ENCODE measurements at places on chromosomes 16 and 17.

DNA sequence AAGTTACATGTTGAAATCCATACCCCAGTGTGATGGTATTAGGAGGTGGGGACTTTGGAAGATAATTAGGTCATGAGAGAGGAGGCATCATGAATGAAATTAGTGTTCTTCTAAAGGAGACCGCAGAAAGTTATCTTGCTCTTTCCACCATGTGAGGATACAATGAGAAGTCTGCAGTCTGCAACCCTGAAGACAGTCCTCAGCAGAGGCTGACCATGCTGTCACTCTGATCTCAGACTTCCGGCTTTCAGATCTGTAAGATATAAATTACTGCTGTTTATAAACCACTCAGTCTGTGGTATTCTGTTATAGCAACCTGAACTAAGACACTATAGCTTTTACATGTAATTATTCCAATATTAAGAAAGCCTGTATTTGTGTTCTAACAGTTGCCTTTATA, 116.7 kb upstream of the CES5A start:
- DNase-seq, result no peak

DNA sequence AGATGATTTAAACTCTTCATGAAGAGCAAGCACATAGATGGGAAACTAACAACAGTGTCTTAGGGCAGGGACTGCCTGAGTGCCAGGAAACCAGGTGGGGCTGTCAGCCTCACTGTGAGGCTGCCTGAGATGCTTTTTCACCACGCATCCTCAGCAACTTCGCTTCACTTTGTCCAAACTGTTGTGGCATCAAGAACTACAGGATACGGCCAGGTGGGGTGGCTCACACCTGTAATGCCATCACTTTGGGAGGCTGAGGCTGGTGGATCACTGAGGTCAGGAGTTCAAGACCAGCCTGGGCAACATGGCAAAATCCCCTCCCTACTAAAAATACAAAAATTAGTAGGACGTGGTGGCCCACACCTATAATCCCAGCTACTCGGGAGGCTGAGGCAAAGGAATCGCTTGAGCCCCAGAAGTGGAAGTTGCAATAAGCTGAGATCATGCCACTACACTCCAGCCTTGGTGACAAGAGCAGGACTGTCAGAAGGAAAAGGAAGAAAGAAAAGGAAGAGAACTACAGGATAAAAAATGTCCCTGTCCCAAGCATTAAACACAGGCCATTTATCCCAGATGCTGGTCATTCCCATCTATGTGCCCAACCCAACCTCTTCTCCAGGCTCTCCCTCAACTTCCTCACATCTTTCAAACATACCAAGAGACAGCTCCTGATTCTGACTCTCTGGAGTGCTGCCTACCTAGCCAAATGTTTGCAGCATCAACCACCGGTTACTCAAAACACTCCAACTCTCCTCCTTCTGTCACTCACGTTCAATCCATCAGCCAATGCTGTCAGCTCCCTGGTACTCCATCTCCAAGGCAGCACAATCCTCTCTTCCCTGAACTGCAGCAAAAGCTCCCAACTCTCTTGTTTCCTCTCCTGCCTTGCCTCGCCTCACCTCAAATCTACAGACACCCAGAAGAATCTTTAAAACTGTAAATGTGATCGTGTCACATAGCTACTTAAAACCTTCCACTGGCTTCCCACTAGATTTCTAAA, 1.6 kb downstream of the EIF4A3 start:
- peak; percentile 4 for DNase-seq

- no peak for DNase-seq
Observed at GRCh38 chr16:57620335-57621231, 7.8 kb upstream of the ADGRG1 start.

DNA sequence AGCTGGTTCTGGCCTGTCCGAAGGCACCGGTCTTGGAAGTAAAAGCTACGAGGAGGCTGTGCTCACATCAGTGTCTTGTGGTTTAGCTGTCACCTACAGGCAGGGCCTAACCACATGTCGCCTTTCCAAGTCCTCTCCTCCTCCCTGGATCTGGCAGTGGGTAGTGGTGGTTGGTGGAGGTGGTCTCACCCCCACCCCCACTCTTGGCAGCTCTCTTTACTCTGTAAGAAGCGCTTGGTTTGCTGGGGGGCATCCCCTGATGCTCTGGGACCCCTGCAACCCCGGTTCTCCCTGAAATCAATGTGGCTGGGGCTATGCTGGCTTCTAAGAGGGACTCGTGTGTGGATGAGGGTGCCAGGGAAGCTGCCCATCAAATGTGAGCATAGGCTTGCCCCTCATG, 68.3 kb downstream of the WIPI1 start:
- DNase-seq, result no peak

- no peak for DNase-seq
Observed at GRCh38 chr17:31484821-31485220, 93.3 kb downstream of the RAB11FIP4 start.

DNA sequence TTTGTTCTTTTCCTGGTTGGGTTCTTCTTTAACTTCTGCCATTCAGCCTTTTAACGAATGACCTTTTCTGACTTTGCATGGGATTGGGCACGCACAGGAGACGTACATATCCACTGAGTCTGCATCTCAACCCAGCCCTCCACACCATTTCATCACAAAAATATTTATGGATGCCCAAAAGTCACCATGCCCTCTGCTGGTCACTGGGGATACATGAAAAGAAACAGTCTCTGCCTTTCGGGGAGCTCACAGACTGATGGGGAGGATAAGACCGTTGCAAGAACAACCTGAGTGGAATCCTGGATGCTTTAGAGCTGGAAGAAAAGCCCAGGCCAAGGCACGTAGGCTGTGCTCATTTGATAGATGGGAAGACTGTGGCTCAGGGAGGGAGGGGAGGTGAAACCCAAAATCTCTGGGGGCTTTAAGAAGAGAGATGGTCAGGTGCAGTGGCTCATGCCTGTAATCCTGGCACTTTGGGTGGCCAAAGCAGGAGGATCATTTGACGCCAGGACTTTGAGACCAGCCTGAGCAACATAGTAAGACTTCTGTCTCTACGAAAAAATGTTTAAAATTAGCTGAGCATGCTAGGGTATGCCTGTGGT, 7.9 kb upstream of the MT2A start:
- DNase-seq, result no peak

- no peak for DNase-seq
Observed at GRCh38 chr17:19247473-19247872, 10.3 kb downstream of the EPN2 start.

DNA sequence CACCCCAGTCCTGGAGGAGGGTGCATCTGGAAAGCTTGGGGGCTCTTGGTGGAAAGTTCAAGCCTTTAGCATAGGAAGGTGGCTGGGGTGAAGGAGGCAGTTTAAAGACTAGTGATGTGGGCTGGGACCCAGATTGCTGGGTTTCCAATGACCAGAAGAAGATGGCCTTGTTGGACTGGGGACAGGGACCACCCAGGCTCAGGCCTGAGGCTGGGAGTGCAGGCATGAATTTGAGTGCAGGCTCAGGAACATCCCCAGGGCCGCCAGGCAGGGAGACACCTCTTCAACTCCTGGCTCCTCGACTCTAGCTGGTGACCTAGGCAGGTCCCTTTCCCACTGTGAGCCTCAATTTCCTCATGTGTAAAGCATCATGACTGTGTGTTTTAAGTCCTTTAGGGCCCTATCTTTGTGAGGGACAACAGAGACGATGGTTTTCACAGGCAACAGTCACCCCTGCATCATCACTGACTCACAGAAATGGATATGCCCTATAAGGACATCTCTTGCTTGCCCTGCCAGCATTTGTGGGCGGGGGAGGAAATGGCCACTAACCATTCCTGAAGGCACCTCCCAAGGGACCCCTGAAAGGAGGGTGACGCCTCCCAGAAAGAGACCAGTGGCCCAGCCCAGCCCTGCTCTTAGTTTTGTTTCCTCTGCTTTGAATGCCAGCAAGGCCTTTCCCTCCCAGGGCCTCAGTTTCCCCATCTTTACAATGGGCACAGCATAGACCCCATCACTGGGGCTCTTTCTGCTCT, 11.1 kb downstream of the NLRC5 start:
- DNase-seq, result no peak

- no peak for DNase-seq
Observed at GRCh38 chr16:85652431-85653221, 36.1 kb downstream of the GINS2 start.

GRCh38 chr16:86584726-86585721, 6.7 kb downstream of the FOXL1 start:
- DNase-seq, result no peak

GRCh38 chr17:76709077-76709950, 1.5 kb downstream of the MXRA7 start:
- DNase-seq, result no peak

DNA sequence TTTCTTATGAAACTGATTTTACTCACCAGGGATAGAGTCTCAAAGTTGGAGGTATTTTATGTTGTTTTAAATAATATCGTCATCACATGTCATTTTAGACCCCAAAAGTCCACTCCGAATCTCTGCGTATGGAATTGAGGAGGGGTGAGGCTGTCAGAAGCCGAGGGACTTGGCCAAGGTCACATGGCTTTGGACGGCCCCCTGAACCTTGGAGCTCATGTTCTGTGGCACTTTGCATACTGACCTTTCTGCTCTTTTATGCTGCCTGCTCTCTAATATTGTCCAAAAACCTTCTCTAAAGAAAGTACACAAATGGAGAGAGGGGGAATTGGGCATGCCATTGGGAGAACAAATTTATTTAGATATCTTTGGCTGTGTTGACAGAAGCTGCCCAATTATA, 700.0 kb downstream of the WWOX start:
- DNase-seq, result no peak

- no peak for DNase-seq
Observed at GRCh38 chr16:89061086-89061485, 32.6 kb upstream of the ACSF3 start.

GRCh38 chr17:27591986-27592385, 39.0 kb upstream of the LGALS9 start:
- no peak for DNase-seq

GRCh38 chr17:57531648-57532504, 213.2 kb downstream of the CCDC182 start:
- no peak for DNase-seq

GRCh38 chr17:54754560-54754959, 146.1 kb upstream of the TOM1L1 start:
- no peak for DNase-seq

DNA sequence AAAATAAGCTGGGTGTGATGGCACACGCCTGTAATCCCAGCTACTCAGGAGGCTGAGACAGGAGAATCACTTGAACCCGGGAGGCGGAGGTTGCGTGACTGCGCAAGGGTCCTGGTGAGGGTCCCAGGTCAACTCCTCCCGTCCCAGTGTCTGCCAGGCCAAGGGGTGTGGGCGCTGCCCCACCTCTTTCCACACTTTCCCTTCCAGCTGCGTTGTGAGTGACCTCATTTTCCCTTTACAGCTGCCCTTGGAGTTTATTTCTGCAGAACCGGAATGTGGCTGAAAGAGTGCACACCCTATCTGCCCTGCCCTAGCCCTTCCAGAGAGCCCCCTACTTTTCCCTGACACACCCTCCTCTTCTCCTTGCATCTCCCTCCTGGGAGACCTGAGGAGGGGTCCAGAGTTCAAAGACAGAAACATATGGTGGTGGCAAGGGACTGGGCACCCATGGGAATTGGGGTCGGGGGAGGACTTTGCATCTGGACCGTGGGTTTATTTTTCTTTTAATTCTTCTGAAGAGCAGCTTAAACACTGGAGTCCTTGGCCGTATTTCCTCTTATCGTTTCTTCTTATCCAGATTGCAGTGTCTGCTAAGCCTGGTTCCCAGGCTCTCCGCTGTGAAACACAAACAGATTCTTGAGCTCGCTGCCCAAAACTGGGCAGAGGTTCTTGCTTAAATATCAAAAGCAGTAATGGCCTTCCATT, 20.9 kb downstream of the MRC2 start:
- no peak for DNase-seq

DNA sequence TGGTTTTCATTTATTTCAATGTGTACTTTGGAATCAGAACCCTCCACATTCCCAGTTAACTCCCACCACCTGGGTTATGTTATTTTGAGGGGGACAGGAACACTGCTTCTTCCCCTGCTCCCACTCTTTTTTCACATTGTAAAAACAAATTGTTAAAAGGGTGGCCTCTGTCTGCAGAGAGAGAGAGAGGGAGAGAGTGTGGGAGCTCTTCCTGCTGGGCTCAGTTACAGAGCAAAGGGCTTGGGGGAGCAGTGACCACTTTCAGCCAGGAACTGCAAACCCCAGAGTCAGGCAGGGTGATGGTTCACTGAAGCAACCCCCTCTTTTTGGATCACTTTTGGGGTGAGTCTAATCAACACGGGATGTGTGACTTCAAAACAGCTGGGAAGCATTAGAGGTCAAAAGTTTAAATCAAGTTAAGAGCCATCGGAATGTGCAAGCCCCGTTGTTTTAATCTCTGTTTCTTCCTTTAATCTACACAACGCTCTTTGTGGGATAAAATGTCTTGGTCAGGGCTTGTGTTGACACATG, 577.0 kb upstream of the CDH11 start:
- DNase-seq, result no peak

GRCh38 chr16:2867661-2867986, 9.7 kb upstream of the PRSS22 start:
- no peak for DNase-seq

GRCh38 chr17:78875363-78876093, 27.5 kb downstream of the CEP295NL start:
- no peak for DNase-seq

DNA sequence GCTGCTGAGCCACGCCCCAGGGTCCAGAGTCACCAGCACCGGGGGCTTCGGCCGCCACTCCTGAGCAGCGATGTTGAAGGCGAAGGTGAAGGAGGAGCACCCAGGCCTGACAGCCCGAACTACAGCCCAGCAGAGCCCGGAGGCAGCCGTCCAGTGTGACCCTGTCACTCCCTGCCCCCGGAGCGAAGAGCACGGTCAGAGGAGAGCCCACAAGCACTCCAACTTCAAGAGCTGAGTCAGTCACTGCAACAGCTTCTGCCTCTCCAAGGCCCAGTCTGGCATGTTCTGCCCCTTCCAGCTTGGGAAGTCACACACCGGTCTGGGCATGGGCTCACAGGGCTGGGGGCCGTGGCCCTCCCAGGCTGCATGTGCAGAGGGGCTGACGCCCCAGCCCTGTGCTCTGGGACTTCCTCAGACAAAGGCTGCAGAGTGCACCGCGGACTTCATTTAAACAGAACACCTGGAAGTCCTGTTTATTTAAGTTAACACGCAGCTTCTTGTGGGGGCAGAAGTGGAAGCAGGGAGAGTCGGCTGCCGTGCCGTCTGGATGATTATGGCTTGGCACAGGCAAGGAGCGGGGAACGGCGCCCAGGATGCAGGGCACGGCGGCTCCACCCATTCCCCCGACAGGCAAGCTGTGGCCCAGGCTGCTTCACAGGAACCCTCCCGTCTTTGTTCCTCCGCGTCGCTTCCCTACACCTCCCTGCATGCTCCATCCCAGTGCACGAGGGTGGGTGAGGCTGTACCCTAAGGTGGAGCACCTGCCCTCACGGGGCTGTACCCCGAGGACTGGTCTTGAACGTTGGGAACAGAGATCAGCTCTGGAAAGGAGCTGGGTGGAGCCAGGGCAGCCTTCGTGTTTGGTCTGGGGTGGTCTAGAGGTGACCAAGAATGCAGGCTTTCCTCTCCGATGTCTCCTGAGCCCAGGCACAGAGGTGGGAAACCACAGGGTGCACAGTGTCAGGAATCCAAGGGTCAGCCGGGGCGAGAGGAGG, 68.9 kb upstream of the METRNL start:
- no peak for DNase-seq

- DNase-seq, result no peak
Observed at GRCh38 chr16:23837553-23838308, 1.9 kb downstream of the PRKCB start.

GRCh38 chr17:15509095-15509494, 41.7 kb upstream of the CDRT4 start:
- DNase-seq, result no peak

GRCh38 chr17:10802496-10803284, 1.2 kb downstream of the TMEM238L start:
- no peak for DNase-seq
